BE2C (cell line): ENCODE measurements at places on chromosomes 16 and 17.

DNA sequence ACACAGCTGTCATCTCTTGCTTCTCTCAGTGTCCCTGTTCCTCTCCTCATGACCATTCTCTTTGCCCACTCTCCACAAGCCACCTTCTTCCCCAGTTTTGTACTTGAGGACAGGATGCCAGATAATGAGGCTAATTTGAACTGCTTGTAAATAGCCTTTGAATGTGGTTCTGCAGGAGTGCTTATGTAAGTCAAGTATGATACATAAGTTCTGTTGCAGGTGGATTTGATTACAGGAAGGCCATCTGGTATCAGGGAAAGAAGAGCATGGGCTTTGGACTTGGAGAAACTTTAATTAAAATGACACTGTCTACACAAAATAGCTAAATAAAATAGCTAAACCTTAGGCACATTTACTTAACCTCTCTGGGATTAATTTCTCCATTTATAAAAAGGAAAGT, 120.2 kb upstream of the HLF start:
- no peak for DNase-seq

- DNase-seq: no peak
Measured at GRCh38 chr16:77434022-77434529, 758 bp downstream of the ADAMTS18 start.

GRCh38 chr17:64546716-64547115, 39.9 kb downstream of the CEP95 start:
- no peak for DNase-seq

GRCh38 chr17:18850679-18851078, 7.3 kb upstream of the PRPSAP2 start:
- DNase-seq: no peak

- no peak for DNase-seq
Measured at GRCh38 chr17:10648956-10649355, 8.2 kb downstream of the MYH3 start.

DNA sequence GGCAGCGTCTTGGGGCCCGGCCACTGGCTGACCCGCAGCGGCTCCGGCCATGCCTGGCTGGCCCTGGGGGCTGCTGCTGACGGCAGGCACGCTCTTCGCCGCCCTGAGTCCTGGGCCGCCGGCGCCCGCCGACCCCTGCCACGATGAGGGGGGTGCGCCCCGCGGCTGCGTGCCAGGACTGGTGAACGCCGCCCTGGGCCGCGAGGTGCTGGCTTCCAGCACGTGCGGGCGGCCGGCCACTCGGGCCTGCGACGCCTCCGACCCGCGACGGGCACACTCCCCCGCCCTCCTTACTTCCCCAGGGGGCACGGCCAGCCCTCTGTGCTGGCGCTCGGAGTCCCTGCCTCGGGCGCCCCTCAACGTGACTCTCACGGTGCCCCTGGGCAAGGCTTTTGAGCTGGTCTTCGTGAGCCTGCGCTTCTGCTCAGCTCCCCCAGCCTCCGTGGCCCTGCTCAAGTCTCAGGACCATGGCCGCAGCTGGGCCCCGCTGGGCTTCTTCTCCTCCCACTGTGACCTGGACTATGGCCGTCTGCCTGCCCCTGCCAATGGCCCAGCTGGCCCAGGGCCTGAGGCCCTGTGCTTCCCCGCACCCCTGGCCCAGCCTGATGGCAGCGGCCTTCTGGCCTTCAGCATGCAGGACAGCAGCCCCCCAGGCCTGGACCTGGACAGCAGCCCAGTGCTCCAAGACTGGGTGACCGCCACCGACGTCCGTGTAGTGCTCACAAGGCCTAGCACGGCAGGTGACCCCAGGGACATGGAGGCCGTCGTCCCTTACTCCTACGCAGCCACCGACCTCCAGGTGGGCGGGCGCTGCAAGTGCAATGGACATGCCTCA, 773 bp downstream of the NTN3 start:
- no peak for DNase-seq

DNA sequence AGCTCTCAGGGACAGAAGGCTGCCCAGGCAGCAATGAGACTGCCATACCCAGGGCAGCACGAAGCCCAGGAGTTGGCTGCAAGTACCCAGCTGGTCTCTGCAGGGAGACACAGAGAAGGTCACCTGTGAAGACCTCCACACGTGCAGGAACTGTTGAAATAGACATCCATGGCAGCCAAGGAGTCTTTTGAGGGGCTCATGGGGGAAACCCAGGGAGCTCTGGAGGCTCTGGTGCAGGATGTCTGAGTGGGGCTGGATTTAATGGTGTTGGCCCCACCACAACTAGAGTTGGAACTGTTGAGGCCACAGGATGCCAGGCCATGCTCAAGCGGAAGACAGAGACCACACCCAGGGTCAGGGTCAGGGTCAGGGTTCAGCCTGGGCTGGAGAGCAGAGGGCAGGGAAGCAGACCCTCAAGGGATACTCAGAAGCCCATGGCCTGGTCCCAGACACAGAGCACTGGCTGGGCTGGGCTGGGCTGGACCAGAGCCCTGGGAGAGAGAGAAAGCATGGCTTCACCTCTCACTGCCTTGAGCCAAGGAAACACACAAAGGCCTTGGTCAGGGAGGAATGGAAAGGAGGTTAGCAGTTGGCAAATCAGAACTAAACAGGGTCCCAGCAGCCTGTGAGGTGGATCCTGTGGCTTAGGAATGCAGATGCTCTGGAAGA, 21.4 kb downstream of the PITPNM3 start:
- DNase-seq: no peak
